ENCODE measurements at places on chromosomes 13 and 19.

DNA sequence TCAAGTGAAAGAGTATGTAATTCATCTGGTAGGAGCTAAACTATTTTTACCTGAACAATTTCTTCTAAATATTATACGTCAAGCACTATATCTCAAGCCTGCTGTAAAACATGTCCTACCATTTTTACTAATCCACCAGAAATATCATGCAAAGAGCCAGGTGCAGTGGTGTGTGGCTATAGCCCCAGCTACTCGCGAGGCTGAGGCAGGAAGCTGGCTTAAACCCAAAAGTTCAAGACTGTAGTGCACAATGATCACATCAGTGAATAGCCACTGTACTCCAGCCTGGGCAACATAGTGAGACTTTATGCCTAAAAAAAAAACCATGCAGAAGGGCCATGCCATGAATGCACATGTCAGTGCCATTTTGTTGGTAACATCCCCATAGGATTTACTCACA, 20.7 kb upstream of the CLN5 start:
- no peak for DNase-seq

- no peak for DNase-seq
Observed at GRCh38 chr13:79445968-79446645, 34.8 kb upstream of the NDFIP2 start.

GRCh38 chr13:98133946-98134345, 8.9 kb upstream of the FARP1 start:
- DNase-seq, result no peak

GRCh38 chr19:51123381-51123800, 1.3 kb upstream of the SIGLEC9 start:
- no peak for DNase-seq

DNA sequence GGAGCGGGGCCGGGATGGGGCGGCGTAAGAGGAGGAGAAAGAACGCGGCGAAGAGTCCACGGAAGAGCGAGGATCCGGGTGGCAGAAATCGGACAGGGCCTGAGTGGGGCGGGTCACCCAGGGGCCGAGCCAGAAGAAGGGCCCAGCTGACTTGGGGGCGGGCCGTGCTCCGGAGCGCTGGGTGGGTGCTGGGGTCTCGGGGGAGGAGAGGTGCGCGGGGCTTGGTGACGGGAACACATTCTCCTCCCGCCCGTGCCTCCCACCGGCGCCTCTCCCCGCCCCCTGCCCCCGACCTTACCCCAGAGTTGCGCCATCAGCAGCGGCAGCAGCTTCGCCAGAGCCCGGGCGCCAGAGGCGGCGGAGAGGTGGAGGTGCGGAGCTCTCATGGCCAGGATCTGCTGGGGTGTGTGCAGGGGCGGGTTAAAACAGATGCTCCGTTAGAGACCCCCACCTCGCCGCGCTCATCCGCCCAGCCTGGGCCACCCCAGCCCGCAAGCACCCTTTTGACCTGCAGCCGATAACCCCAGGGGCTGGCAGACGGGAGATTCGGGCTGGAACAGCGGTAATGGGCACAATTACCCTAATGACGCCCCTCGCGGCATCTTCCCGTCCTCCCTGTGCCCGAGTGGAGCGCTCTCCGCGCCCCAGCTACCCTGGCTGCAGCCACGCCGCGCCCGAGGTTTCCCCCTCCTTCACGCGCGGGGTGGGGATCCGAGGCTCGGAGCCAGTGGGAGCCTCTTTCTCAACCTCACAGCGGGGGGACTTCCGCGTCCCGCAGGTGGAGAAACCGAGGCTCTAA, 565 bp downstream of the KLK10 start:
- DNase-seq, result no peak

DNA sequence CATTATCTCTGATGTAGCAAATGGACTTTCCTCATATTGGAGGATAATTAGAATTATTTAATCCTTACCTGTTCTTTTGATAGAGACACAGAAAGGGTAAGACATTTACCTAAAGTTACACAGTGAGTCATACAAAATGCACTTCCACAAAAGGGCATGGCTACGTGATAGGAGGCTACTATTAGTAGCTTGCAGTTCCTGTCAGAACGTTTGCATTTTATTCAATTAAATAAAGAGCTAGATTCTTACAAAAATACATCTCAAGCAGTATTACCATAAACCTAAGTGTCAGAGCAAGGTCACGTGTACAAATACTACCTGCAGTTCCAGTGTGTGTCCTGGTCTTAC, 120.6 kb downstream of the ESD start:
- no peak for DNase-seq

GRCh38 chr19:485583-486236, 10.6 kb upstream of the MADCAM1 start:
- peak; percentile 66 for DNase-seq

Measured in sciatic nerve (tissue), 2 donors.